ENCODE measurements at places on chromosomes 2 and 18. TPM values are rescaled to one million over a fixed set of nuclear protein-coding genes. Genes with fewer than 3 reads are reported as not detected.

Gene AGXT
- total RNA-seq, result not detected

Gene CHCHD5
- 40.5 TPM for total RNA-seq

Gene RBFA
- total RNA-seq, result 54.8 TPM

Gene UBXN4
- 81.8 TPM for total RNA-seq

Gene LRATD1
- not detected for total RNA-seq

Gene MAPK4
- total RNA-seq, result not detected

Gene GPR39
- not detected for total RNA-seq

Gene ACVR1C
- 0.99 TPM for total RNA-seq

Gene DCDC2C
- total RNA-seq, result not detected

GRCh38 chr18:55588870-55589595, 1.0 kb upstream of the TCF4 start:
- peaks cover 55% of the 10 kb centered on the region for H3K27me3 ChIP-seq
- peak overlapping the region; percentile 75 for H3K4me3 ChIP-seq
- DNase-seq, result no peak

DNA sequence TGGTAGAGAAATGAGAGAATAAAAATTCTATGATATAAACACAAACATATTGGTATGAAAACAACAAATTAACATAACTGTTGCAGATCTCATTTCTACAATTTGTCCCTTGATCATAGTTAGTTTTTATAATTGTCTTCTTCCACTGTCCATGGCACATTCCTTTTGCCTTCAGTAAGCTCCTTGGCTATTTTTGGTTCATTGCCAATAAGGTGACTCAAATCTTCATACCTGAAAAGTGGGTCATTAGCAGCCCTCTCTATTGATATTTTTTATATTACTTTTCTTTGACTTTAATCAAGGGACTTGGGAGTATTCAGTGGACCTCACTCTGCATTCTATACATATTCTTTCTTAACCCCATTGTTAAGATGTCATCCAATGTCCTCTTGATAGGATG, 552.9 kb downstream of the TDRD15 start:
- DNase-seq, result no peak
- no peak overlapping the region for H3K4me3 ChIP-seq
- H3K27ac ChIP-seq, result no peak overlapping the region
- H3K36me3 ChIP-seq, result no peaks in the 10 kb centered on the region

DNA sequence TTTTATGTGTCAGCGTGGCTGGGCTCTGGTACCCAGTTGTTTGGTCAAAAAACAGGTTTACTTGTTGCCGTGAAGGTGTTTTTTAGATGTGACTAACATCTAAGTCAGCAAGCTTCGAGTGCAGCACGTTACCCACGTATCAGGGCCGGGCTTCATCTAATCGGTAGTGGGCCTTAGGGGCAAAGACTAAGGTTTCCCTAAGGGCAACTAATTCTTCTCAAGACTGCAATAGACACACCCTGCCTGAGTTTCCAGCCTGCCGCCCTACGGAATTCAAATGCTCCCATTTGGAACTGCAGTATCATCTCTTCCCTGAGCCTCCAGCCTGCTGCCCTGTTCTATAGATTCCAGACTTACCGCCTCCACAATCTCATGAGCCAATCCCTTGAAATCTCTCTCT, 27.7 kb downstream of the FHL2 start:
- DNase-seq, result no peak
- no peaks in the 10 kb centered on the region for H3K27me3 ChIP-seq
- no peaks in the 10 kb centered on the region for H3K36me3 ChIP-seq
- H3K27ac ChIP-seq, result no peak overlapping the region
- H3K4me1 ChIP-seq, result peaks cover 10% of the 10 kb centered on the region

- DNase-seq, result no peak
- H3K4me3 ChIP-seq, result no peak overlapping the region
- no peaks in the 10 kb centered on the region for H3K36me3 ChIP-seq
- H3K27ac ChIP-seq, result no peak overlapping the region
These were observed 11.5 kb downstream of the MYL1 start for GRCh38 chr2:210303498-210303897.

- DNase-seq, result no peak
- H3K27ac ChIP-seq, result no peak overlapping the region
- H3K4me3 ChIP-seq, result no peak overlapping the region
- H3K36me3 ChIP-seq, result no peaks in the 10 kb centered on the region
- no peaks in the 10 kb centered on the region for H3K27me3 ChIP-seq
These were observed 195.1 kb downstream of the KCNE4 start for GRCh38 chr2:223247136-223247535.

DNA sequence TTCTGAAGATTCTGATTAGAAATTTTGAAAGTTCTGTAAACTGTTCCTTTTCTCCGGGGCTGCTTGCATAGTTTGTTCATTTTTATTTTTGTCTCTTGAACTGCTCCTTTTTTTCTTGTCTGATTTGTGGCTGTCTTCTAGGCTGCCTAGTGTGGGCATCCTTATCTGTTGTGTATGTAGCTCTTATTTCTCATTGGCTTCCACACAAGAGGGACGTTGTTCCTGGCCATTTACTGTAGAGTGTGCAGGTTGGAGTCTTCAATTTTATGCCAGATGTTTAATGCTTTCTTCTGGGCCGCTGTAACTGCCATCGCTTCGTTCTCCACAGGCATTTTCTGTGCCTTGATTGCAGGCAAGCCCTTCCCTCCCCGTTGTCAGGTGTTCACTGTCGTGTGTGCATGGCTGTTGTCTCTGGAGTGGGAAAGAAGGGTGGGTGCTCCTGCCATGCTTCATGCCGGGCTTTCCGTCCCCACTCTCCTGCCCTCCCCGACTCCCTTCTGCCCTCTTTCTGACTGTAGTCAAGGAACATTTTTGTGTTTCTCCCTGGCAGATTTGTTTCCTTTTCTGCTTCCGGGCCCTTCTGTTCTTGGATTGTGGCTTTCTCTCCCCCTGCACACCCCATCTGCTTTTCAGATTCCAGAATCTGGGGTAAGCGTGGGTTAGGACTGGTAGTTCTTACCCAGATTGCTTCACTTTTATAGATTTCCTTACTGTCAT, 15.5 kb downstream of the CEP192 start:
- peaks cover 4% of the 10 kb centered on the region for H3K4me1 ChIP-seq
- no peak overlapping the region for H3K27ac ChIP-seq
- no peak overlapping the region for H3K4me3 ChIP-seq
- H3K27me3 ChIP-seq, result no peaks in the 10 kb centered on the region
- peaks cover 12% of the 10 kb centered on the region for H3K36me3 ChIP-seq
- DNase-seq, result no peak

DNA sequence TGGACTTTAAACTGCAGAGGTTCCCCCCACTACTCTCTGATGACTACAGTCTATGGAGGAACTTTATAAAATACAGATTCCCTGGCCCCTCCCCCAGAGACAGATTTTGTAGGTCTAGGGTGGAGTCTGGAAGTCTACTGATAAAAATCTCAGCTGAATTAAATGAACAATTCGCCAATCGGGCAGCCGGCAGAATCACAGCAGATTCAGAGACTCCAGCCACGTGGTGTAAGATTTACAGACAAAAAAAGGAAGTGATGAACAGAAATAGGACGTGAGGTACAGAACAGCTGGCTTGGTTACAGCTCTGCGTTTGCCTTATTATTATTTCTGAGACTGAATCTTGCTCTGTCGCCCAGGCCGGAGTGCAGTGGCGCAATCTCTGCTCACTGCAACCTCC, 21.4 kb upstream of the MTA3 start:
- H3K36me3 ChIP-seq, result no peaks in the 10 kb centered on the region
- peaks cover 4% of the 10 kb centered on the region for H3K4me1 ChIP-seq
- no peak for DNase-seq
- no peaks in the 10 kb centered on the region for H3K27me3 ChIP-seq
- H3K4me3 ChIP-seq, result no peak overlapping the region
- H3K27ac ChIP-seq, result no peak overlapping the region

DNA sequence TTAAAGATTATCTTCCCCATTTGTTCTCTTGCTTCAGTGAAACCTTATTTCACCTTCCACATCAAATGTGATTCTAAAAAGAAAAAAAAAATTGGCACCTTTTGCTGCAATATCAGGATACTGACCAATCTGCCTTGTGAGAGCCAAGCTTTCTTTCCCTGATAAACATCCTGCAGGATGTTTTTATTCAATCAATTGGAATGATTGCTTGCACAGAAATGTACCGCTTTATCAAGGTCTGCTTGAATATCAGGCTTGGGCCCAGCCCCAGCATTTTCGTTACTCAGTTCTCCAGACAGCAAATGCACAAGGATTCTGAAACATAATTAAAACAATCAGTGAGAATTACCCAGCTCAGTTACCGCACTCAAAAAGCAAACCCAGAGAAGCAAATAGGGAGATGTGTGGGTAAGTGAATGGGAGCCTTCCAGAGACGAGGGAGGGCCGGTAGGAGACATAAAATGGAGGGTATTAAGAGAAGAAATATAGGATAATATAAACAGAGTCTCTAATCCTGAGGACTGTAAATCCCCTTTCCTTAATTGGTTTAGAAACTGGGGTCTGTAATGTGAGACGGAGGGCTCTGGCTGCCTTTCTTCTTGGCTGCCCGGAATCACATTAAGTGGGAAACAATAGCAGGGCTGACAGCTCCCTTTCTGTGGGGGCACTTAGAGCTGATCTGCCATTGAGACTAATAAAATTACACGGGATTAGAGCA, 291.8 kb downstream of the ICOS start:
- no peaks in the 10 kb centered on the region for H3K4me1 ChIP-seq
- no peak for DNase-seq
- H3K4me3 ChIP-seq, result no peak overlapping the region
- H3K27me3 ChIP-seq, result peaks cover 14% of the 10 kb centered on the region

DNA sequence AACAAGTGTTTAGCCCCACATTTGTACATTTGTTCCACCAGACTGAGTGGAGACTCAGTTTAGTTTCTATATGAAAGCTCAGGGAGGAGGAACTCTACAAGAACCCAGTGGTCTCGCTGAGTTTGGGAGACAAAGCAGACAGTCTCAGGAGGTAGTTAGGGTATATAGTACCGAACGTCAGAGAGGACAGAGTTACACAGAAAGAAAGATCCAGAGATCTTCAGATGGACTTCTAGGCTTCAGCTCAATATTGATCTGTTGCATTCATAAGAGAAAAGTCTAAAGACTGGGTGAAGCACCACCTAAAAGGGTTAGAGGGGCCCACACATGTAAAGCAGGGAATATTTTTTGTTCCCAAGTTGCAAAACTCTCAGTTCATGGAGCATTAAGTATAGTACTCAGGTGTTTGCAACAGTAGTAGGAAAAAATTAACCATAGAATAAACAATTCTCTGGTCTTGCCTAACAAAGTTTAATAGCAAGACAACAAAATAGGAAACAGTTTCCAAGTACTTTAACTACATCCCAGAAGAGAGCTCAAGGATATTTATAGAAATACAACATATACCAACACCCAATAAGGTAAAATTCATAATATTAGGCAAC, 4.2 kb downstream of the TFPI start:
- DNase-seq, result no peak
- H3K27ac ChIP-seq, result no peak overlapping the region
- peaks cover 8% of the 10 kb centered on the region for H3K4me1 ChIP-seq
- H3K4me3 ChIP-seq, result no peak overlapping the region
- H3K36me3 ChIP-seq, result no peaks in the 10 kb centered on the region
- H3K27me3 ChIP-seq, result peaks cover 22% of the 10 kb centered on the region

DNA sequence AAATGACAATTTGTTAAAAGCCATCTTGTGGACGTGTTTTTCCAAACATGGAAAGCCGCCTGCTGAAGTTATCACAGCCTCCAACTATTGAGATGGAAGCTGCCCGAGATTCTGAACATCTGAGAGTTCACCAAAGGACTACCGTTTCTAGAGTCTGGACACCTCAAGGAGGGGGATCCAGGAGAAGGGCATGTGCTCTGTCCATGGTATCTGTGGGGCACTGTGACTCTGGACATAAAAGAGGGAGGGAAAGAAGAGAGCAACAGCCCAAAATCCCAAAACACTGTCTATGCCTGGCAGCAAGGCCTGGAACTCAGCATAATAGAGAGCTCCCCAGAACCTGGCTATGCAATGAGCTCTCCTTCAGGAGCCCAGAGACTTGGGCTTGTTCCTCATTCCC, 319.9 kb downstream of the EN1 start:
- no peaks in the 10 kb centered on the region for H3K4me1 ChIP-seq
- no peak overlapping the region for H3K4me3 ChIP-seq
- no peak overlapping the region for H3K27ac ChIP-seq
- H3K36me3 ChIP-seq, result no peaks in the 10 kb centered on the region

DNA sequence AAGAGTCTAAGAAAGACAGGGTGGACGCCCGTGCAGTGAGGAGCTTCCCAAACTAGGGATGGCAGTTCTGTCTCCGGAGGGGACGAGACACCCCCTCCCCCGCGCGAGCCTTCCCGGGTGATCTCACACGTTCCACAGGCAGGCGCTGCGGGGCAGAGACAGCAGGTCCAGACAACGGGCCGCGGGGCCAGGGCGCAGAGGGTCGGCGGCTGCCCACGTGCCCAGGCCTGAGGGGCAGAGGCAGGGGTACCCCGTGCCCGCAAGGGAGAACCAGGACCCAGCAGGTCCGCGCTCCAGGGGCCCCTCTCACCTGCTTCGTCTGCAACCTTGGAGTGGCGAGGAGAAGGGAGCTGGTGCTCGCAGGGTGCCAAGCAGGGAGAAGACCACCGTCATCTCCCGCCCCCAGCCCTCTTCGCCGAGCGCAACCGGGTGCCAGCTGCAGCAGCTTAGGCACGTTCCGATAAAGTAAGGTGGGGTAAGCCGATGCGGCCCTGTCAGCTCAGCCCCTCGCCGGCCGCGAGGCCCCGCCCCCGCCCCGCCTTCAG, at the start of gene GPR155:
TSS of gene GPR155 (minus strand) at position 467 of the 545 bp plus-strand sequence. CDS start 5,073 bp downstream, outside the sequence.
- H3K4me3 ChIP-seq, result peak within 1 kb of the TSS; percentile 97
- DNase-seq, result peak; percentile 57
- H3K27me3 ChIP-seq, result no peaks in the 10 kb centered on the region
- peaks cover 50% of the 10 kb centered on the region for H3K4me1 ChIP-seq
- H3K27ac ChIP-seq, result peak within 1 kb of the TSS; percentile 92

- H3K27ac ChIP-seq, result no peak overlapping the region
- no peaks in the 10 kb centered on the region for H3K27me3 ChIP-seq
These were observed 165.1 kb upstream of the KCNJ3 start for GRCh38 chr2:154533300-154533940.

DNA sequence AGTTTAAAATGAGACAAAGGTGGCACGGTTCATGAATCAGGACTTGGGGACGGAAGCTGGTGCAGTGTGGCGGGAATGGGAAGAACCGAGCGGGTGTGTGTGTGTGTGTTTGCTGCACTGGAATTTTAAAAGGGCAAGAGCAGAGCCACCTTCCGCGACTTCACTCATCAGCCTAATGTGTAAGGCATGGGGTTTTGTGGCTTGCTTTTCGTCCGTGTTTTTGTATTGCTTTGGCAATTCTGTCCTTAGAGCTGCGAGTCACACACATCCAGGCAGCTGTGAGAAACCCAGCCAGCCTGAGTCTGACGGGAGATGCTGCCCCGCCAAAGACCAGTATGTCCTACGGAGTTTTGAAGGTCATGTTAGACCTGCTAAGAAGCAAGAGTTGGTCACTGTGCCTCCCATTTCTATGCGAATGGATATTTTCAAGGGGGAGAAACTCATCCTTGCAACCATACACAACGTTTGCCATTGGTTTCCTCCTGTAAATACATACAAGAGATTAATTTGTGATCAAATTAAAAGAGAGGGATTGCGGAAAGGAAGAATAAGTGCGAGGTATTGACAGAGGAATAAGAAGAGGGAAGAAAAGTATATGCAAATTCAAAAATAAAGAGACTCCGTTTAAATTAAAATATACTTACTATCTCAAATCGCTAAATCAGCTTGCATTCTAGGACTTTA, 665 bp upstream of the CACNB4 start:
- H3K27me3 ChIP-seq, result peaks cover 64% of the 10 kb centered on the region
- H3K4me3 ChIP-seq, result peak overlapping the region; percentile 71
- no peak for DNase-seq
- H3K36me3 ChIP-seq, result no peaks in the 10 kb centered on the region
- H3K4me1 ChIP-seq, result peaks cover 17% of the 10 kb centered on the region
- H3K27ac ChIP-seq, result no peak overlapping the region

GRCh38 chr2:69013840-69014821, 1.2 kb downstream of the ANTXR1 start:
- H3K36me3 ChIP-seq, result no peaks in the 10 kb centered on the region
- peak overlapping the region; percentile 83 for H3K4me3 ChIP-seq
- H3K27ac ChIP-seq, result no peak overlapping the region
- H3K4me1 ChIP-seq, result peaks cover 16% of the 10 kb centered on the region
